ENCODE measurements at places on chromosomes 4 and X.

GRCh38 chrX:40153345-40154249 lies 55.8 kb upstream of the BCOR start:
- DNase-seq: peak; percentile 48

DNA sequence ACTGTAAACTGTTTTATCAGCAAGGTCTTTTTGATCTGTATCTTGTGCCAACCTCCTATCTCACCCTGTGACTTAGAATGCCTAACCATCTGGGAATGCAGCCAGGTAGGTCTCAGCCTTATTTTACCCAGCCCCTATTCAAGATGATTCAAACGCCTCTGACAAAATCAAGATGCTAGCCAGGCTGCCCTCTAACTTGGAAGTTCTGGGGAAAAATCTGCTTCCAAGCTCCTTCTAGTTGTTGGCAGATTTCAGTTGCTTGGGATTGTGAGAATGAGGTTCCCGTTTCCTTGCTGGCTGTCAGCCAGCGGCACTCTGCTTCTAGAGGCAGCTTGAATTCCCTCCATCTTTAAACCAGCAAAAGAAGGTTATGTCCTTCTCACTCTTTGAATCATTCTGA lies 34.7 kb downstream of the LUZP4 start:
- no peak for DNase-seq

GRCh38 chr4:185797018-185797417 lies 15.0 kb downstream of the SORBS2 start:
- DNase-seq: no peak

DNA sequence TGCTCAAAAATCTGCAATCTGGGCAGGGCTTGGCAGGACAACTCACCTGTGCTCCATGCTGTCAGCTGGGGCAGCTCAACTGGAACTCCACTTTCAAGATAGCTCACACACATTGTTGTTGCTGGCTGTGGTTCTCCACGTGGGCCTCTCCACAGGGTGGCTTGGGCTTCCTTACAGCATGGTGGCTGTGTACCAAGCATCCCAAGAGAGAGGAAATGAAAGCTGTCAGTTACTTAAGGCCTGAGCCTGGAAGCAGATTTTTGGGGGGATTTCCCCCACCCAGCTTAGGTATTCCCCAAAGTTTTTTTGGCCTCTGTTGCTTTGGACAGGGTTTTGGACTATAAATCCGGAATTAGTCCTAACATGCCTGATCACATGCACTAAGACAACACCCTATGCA lies 81.0 kb downstream of the BCOR start:
- DNase-seq: no peak

DNA sequence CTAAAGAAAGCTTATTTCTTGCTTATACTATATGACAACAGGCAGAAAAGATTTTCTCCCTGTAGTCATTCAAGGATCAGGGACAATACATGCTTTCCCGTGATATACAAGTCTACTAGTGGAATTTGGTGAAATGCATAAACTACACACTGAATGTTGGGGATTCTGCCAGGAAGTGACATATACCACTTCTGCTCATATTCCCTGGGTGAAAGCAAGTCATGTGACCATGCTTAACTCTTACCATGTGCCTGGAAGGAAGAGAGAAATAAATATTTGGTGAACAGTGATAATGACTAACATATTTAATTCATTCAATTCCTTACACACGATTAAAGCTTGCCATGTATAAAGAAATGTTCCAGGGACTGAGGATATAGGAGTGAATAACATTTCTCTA lies 534.6 kb downstream of the PPARGC1A start:
- DNase-seq: no peak

DNA sequence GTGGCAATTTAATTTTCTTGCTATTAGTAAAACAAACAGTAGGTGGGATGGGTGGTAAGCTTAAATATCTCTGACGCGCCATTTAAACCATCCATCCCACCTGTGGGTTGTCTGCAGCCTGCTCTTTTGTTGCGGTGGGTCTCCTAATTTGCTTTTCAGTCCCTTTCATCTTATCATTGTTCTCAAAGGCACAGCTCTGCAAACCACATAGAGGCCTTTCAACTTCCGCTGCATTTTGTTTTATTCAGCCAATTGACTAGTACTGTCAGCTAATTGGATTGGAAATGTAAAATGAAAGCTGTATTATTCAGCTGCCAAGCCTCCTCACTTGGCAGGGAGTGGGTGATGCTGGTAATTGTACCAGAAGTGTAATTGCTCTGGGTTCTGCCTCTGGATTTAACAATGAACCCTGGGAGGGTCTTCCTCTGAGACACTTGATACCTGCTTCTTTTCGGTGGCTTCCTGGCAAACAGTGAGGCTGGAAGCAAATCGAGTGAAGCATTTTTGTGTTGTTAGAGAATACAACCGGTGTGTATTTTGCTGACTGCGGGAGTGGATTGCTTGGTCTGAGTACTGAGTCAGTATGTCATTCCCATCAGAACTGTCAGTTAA lies 165.6 kb downstream of the FRAS1 start:
- DNase-seq: no peak

DNA sequence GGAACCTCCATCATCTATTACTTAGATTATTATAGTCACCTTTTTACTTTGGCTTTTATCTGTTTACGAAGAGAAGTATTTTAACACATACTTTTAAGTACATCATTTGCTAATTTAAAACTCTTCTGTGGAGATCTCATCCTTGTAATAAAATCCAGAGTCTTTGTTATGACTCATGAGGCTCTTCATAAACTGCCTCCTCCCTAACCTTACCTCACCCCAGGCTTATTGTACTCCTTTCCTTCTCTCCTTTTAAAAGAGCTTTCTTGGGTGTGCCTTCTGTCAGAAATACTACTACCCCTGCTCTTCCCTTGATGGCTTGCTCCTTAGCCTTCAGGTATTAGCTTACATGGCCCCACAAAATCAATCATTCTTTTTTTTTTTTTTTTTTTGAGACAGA lies 6.6 kb downstream of the ARL9 start:
- DNase-seq: no peak

DNA sequence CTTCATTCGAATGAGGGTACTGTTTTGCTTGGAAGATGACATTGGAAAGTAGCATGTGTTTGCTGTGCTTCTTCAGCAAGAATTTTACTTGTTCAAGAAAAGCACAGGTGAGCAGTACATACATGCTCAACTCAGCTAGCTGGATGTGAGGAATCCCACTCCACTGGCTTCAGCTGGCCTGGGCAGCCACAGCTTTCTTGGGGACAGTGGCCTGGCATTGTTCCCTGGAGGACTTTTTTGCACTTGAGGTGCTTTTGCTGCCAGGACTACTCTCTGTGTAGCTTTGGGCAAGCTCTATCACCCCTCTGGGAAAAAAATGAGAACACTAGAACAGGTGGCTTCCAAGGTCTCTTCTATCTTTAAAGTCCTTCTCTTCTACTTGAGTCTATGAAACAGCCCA lies 184.3 kb downstream of the LDB2 start:
- no peak for DNase-seq

DNA sequence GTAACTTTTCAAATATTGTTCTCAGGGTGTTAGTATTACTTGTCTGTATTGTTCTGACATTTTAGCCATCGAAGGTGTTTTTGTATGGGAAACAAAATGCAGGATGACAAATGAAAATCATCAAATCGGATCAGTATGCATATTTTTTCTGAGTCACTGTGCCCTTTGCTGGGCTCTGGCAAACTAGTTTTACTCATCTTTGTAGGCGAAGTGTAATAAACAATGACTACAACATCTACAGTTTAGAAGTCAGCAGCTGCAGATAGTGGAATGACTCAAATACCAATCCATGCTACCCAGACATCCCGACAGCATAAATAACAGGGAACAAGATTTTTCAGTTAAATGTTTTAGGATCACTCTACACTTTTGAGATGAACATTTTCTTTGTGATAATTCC lies 557.3 kb upstream of the TENM3 start:
- no peak for DNase-seq
